Stimulated activated CD8-positive, alpha-beta memory T cell treated with anti-CD3 and anti-CD28 coated beads, Interleukin-4, amount 100 ng/mL, for 1 hour (primary cell): ENCODE measurements at places on chromosomes 3 and 15.

DNA sequence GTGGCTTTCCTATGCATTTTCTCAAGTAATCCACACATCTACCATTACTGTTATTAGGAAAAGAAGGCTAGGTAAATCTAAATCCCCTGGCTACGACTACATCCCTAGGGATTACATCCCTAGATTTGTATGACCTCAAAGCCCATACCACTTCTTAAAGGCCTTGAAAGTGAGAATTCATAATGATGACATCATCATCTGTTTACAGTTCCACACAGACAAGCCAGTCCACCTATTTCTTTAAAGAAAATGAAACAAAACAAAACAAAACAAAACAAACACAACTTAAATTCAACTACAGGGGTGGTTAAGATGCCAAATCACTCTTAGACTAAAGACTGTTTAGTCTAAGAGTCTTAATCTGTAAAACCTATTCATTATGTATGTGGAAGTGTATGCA is 5.7 kb downstream of the WDR72 start:
- DNase-seq, result no peak

DNA sequence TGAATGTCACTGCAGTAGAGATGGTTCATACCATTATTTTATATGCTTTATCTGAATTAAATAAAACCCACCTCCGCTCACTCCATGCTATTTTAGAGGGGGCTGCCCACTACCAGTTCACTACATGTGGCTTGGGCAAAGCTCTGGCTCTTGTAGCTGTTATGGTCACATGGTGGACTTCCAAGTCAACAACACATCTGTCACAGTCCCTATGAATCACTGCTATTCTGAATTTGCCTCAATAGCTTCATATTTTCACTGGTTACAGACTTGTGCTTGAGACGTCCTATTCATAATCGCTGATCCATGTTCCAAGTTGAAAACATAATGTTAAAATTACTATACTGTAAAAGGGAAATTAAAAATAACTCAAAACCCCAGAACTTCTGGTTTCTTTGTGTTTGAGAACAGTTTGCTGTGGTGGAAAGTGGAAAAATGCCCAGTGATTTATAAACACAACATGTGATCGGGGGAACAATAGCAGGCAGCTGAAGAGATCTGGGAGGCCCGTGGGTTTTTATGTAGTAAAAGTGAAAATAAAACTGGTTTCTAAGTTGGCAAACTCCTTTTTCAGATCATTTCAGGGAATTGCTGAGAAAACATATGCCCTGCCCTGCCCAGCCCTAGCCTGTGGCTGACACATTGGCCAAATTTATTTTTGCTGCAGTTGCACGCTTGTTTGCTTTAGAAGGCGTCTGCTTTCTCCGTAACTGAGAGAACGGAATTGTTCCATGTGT is 128.8 kb upstream of the PRR23C start:
- no peak for DNase-seq

DNA sequence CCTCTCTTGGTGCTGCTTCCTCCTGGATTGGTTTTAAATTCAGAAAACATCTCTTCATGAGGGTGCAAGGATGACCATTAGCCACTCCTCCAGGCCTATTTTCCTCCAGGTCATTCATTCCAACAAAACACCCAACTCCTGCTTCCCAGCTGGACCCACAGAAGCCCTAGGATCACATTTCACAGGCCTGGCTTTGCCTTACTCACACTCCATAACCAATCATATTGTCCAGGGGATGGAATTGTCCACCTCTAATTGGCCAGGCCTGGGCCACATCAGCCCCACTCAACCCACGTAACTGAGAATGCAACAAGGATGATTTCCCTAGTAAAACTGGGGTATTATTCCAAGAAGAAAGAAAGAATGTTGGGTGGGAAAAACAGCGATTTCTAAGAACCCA is 616.7 kb upstream of the SUCLG2 start:
- DNase-seq, result no peak

DNA sequence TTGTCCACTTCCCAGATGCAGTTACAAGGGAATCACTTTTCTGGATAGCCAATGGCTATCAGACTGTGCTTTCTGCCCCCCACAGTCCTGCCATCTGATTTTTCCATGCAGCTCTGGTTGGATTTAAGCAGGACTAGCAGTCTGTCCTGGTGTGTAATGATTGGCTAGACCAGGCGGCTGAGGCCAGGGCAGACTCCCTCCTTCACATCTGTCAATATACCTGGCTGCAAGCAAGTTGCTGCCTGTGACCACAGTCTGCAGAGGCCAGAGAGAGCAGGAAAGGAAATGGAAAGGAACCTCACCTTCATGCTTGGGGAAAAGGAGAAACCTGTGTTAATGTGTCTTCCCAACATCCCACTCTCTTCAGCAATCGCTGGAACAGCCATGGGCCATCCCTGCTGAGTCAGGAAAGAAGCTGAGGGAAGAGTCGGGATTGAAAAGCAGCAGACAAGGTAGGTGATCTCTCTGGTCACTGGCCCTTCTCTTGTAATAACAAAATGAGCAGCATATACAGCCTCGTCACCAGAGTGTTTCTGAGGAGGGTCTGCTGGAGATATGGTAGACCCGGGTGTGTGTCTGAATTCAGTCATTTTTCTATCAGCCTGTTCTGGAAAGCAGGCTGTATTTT is 126.7 kb upstream of the PHLDB2 start:
- no peak for DNase-seq
